ENCODE measurements at places on chromosomes 2 and 18.

- DNase-seq, result no peak
Measured at GRCh38 chr18:11324956-11325882, 175.8 kb upstream of the PIEZO2 start.

GRCh38 chr2:111149882-111150455 lies 29.3 kb downstream of the BCL2L11 start:
- DNase-seq, result no peak

DNA sequence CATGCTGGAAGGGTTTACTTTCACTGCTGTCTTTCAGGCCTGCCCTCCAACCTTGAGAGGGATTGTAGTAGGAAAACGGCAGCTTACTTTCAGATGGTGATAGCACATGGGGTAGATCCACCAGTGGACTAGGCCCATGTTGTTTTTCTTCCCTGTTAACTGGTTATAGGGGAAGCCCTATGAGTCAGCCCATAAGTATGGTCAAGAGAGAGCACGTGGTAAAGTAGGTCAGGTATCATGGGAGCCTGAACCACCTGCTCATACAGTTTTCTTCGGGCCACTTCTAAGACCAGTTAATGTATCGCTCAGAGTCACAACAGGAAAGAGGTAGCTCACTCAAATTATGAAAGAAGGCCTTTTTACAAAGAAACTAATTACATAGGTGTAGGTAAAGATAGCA lies 33.0 kb downstream of the PDK1 start:
- no peak for DNase-seq

- no peak for DNase-seq
Measured at GRCh38 chr2:159322419-159322818, 35.9 kb upstream of the WDSUB1 start.

DNA sequence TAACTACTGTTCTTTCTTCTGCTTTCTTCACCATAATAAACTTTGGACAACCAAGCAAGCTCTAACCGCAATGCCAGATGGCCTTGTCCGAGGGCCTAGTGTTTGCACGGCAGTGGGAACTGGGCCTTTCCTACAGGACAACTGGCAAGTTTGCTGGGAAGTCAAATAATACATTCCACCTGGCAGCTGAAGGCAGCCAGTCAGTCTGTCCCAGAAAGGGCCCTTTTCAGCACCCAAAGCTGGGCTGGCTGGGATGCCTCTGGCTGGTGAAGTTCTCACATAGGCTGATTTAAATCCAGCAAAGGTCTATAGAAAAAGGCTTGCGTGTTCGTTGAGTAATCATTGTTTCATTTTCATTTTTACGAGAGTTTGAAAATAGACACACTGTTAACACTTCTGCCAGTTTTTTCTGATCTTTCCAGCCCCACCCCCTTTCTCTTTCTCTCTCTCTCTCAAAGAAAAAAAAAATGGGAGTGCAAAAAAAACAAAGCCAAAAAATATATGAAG lies 110.0 kb upstream of the EPAS1 start:
- no peak for DNase-seq

- DNase-seq, result no peak
Measured at GRCh38 chr2:133652398-133652797, 84.1 kb upstream of the NCKAP5 start.
